GOT3 (cell line): ENCODE measurements at places on chromosomes 7 and 10.

- DNase-seq = no peak
These were observed 431.2 kb downstream of the PAXIP1 start for GRCh38 chr7:154571772-154572171.

DNA sequence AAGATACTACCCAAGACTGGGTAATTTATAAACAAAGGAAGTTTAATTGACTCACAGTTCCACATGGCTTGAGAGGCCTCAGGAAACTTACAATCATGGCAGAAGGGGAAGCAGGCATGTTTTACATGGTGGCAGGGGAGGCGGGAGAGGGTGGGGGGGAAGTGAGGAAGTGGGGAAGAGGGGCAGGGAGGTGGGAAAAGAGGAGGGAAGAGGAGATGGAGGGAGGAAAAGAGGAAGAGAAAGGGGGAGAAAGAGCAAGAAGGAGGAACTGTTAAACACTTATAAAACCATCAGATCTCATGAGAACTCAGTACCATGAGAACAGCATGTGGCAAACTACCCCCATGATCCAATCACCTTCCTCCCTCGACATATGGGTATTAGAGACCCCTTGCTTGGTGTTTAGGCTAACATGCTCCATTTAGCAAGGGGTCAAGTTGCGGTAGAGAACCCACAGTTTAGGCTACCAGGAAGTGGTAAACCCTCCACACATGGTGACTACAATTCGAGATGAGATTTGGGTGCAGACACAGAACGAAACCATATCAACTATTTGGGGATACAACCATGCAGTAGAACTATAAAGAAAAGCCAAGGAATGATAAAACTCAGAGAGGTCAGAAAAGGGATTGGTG, 3.5 kb upstream of the LMBR1 start:
- no peak for DNase-seq

DNA sequence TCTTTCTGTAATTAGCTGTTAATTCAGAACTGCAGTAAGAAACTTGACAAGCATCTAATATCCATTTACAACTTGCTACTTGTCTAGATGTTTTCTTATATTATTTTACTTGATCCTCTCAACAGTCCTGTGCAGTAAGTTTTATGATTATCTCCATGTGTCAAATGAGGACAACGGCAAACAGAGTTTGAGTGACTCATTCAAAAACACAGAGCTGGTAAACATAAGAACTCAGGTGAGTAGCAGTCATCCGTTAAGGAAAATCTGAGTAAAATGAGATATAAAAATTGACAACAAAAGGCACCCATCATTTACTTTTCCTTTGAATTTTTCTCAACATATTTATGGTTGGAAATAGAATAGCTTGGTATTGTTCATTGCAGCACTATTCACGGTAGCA, 19.0 kb upstream of the TARP start:
- no peak for DNase-seq

- no peak for DNase-seq
These were observed 99.0 kb upstream of the FZD1 start for GRCh38 chr7:91165006-91165845.

GRCh38 chr7:108165723-108166122, 35.6 kb upstream of the LAMB4 start:
- DNase-seq = no peak

GRCh38 chr10:68156373-68157185, 47.3 kb downstream of the MYPN start:
- peak; percentile 2 for DNase-seq

DNA sequence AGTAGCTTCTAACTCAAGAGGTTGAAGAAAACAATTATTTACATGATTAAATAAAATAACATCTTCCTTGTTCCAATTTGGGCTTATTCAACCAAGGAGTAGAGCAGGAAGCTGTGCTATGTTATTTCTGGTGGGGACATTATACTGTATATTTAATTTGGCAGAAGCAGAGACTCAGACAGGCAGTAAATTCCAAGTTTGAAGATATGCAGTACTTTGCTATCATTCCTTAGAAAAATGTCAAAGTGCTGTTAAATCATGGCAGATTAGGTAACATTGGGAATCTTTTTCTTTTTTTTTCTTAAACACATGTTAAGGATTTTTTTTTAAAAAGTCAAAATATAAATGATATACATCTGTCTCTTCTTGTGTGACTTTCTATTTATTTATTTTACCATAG, 190.1 kb downstream of the SUGCT start:
- DNase-seq = no peak

DNA sequence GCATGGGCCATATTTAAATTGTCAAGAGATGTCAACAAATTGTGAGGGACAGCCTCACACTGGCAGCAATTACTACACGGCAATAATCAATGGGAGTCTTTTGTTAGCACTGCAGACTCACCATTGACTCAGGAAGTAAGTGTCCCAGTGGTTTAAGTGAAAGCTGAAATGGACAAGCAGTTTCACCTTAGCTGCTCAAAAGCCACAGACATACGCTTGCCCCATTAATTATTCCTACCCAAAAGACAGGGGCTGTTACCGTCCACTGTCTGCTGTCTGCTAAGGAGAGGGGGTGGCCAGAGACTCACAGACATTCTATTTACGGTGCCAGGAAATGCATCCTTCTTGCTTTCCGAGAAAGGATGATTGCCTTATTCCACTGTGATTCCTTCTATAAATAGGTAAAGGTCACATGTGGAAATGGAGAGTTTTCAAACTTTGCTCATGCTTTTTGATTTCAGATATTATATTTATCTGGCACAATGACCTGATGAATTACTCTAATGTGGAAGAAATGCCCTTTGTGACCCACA, 309.7 kb upstream of the NFE2L3 start:
- no peak for DNase-seq

DNA sequence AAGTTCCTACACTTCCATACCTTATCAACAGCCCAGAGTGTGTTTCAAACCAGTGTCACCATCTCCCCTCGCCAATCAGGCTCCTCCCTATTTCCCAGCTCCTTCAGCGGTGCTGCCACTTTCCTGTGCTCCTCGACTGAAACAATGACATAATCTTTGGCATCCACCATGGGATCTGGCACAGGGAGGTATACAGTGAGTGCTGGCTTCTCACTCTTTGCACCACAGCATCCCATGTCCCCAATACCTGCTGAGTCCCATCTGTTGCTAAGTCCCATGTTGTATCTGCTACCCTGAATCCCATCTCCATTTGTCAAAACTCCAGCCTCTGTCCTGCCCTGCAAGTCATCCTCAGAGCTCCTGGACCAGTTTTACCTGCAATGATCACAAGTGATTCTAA, 15.4 kb downstream of the PAXIP1 start:
- no peak for DNase-seq

DNA sequence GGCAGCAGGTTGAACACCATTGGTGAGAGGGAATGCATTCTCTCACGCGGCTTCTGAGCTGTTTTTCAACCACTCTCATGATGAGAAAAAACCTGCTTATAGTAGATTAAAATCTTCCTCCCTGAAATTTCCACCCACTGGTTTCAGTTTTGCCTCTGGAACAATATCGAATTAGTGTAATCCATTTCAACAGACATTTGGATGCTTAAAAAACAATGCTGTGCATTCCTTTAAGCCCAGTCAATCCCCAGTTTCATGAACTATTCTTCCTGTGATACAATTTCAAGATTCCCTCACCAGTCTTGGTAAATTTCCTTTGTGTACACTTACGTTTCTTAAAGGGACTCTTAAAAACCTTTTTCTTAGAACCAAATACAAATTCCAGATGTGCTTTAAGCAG, 89.6 kb downstream of the ITIH5 start:
- no peak for DNase-seq

- no peak for DNase-seq
These were observed 112.6 kb downstream of the PRKAG2 start for GRCh38 chr7:151764056-151764920.

GRCh38 chr10:73956476-73957359, 41.2 kb upstream of the VCL start:
- DNase-seq = no peak
